ENCODE measurements at places on chromosomes 7 and 10.

- DNase-seq = no peak
Observed at GRCh38 chr10:125105706-125106255, 54.6 kb downstream of the CTBP2 start.

DNA sequence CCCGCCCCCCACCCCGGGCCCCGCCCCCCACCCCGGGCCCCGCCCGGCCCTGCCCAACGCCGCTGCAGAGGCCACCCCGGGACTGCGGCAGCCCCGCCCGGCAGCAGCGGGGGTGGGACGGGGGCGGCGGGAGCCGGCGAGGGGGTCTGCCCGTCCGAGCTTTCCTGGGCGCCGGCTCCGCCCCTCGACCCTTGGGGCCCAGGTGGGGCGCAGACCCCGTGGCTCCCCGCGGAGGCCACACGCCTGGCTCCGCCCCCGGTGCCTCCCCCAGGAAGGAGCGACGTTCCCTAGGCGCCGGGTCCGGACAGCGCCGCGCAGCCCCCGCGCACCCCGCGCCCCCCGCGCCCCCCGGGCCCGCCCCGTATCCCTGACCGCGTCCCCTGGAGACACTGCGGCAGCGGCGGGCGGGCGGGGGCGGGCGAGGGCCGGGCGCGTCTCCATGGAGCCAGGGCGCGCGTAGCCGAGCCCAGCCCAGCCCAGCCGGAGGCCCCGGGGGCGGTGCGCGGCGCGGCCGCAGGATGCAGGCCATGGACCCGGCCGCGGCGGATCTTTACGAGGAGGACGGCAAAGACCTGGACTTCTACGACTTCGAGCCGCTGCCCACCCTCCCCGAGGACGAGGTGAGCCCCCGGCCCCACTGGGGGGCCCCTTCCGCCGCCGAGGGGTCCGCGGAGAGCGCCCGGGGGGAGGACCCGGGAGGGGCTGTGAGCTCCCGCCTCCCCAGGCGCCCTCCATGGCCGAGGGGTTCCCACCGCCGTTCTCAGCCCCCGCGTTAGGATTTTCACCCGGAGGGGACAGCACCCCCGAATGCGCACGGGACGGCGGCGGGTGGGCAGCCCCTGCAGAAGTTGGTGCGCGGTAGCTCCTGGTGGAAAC lies at the start of gene KNDC1:
Gene KNDC1 (plus strand): TSS at position 270 of the 876 bp plus-strand sequence. CDS start 249 bp downstream, at position 519.
- DNase-seq = no peak

DNA sequence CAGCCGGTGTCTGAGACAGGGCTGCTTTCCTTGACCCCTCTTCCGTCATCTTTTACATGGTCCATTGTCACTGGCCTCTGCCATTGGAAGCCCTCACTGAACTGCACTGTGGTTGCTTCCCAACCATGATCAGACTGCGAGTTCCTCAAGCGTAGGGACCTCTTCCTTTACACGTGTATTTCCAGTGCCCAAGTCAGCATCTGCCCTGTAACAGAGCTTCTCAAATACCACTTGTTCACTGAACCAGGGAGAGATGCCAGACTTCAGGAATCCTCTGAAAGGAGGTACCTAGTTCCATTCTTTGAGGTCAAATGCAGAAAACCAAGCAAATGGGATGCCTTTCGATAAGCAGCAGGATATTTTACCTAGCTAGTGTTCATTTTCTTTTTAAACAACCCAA lies 145.1 kb downstream of the NRP1 start:
- DNase-seq = no peak

DNA sequence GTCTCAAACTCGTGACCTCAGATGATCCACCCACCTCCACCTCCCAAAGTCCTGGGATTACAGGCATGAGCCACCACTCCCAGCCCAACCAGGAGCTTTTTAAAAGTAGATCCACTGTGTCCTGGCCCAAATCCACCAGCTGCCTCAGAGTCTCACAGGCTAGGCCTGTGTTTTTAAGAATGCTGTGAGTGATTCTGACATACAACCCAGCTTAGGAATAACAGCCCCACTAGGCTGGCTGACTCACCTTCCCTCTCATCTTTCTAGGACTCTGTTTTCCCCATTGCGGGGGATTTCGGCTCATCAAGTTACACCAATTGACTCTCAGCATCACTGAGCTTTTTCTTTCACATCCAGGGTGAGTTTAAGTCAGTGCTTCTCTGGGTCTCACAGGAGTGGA lies 207.6 kb downstream of the SKIDA1 start:
- no peak for DNase-seq

- DNase-seq = no peak
Observed at GRCh38 chr10:117461766-117462423, 80.7 kb upstream of the EMX2 start.

DNA sequence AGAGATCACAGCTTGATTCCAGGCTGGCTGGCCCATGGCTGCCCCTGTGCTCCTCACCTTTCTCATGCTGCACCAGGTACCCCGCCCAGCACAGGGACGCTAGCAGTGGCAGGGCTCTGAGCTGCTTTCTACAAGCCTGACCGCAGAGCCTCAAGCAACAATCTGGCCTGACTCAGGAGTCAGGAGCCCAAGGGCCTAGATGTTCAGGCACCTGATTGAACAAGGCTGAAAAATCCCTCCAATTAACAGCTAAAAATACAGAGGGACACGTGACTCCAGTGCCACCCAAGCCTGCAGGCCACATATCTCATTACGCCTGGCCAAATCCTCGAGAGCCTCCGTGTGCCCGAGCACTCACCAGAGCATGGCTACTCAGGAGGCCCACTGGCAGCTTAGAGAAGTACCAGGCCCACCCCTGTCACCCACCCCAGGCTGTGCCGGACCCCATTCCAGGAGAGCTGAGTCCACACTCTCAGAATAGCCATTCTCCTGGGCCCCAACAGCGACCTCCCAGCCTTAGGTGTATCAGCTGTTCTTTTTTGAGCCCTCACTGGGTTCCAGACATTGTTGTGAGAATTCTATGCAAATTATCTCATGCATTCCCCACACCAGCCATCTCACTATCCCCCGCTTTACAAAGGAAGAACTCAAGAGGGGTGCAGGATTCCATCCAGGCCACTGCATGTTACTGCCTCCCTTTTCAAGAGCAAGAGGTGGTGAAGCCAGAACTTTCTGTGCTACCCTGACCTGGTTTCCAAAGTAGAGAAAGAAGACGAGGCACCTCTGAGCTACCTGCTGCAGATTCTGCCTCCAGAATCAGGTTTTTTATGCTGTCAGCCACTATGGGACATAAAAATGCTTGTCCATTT lies 98.3 kb downstream of the COL13A1 start:
- DNase-seq = no peak

- no peak for DNase-seq
Observed at GRCh38 chr10:1119027-1119426, 62.8 kb downstream of the WDR37 start.

- DNase-seq = no peak
Observed at GRCh38 chr7:95105627-95106026, 198.2 kb downstream of the PPP1R9A start.

GRCh38 chr7:101874028-101874427 lies 56.6 kb downstream of the CUX1 start:
- no peak for DNase-seq

DNA sequence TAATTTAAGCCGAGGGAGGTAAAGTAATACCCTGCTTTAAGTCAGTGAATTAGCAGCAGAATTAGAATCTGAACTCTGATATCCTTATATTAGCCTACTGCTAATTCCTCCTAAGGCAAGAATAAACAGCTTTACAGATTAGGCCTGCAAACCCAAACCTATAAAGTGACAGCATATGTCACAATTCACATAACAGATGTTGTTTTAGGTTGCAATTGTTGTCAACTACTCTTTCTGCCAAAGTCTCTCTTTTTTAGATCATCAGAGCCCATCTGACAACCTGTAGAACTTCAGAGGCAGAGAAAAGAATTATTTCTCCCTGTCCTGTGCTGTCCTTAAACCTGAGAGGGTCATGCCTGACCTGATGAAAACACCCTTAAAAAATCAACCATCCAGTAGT lies 167.2 kb downstream of the PRKG1 start:
- DNase-seq = no peak

- no peak for DNase-seq
Observed at GRCh38 chr10:57015595-57016318, 654.7 kb upstream of the ZWINT start.

Data from CD4-positive, CD25-positive, alpha-beta regulatory T cell (primary cell).